ENCODE measurements at places on chromosomes 4 and X.

DNA sequence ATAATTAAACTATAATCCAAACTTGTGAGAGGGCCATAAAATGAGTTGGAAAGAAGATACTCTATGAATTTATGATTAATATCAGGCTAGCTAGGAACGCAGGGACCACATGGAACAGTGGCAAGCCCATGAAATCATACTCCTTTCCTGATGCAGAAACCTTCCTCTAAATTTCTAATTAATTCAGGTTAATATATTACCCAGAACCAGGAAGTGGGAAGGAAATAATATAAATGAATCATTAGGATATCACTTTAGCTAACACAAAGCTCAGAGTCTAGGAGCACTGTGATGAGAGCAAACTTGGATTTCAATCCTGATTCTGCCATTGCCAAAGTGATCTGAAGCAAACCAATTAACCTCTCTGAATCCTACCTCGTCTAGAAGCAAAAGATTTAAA is 68.0 kb downstream of the IQCM start:
- no peak for DNase-seq

DNA sequence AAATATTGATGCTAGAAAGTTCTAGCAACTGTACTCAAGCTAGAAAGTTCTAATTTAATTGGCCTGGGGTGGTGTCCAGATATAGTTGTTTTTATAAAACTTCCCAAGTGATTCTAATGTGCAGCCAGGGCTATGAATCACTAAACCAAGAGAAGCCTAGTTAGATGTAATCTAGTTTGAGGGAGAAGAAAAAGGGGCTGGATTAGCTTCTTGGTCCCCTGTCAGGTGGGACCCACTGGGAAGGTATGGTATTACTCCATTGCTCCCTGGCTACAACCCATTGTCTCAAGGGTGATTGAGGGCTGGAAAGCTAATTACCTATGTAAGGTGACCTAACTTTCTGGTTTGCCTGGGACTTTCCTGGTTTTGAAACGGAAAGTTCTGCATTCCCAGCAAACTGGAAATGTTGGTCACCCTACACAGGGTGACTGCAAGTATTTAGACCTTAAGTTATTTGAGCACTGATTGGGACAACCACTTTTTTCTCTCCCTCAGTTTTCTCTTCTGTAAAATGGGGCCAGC is 23.9 kb upstream of the MSN start:
- no peak for DNase-seq

DNA sequence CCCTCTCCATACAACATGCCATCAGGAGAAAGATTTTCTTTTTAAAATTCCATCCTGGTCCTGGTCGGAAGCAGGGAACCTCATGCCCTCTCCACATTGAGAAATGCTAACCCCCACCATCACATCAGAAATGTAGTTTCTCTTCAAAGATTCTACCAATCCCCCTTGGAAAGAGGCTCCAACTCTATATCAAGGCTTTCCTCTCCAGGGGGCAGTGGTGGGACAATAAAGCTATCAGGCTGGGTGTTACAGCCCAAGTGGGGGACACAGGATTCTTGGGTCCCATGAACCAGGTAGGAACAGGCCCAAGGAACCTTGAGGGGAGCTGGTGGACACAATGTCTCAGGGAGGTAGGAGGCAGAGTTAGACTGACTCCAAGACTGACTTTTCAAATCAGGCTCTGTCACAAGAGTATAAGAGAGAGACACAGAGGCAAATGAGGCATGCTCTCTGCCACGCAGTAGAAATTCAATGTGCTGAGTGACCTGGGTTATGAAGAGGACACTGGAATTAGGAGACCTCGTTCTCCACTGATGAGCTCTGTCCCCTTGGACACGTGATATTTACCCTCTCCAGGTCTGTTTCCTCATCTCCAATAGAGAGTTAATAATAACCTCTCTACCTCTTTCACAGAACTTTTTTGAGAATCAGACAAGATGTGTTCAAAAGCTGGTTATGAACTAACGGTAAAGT is 4.5 kb downstream of the GJB1 start:
- DNase-seq: no peak

GRCh38 chrX:35444671-35445355 is 353.3 kb upstream of the MAGEB16 start:
- DNase-seq: no peak

DNA sequence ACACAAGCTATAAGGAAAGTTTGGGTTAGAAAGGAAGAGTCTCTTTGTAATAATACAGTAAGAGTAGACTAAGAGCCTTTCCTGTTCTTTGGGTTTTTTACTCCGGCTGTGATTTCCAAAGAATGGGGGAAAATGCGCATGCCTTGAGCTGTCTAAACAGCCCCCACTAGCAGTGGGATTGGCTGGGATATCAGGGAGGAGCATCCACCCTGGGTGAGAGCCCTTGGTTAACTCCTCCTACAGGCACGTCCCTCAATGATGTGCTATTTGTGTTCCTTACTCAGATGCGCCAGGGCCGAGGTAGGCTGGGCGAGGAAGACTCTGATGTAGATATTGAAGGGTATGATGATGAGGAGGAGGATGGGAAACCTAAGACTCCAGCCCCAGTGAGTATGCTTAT is 74.0 kb upstream of the OGT start:
- no peak for DNase-seq

DNA sequence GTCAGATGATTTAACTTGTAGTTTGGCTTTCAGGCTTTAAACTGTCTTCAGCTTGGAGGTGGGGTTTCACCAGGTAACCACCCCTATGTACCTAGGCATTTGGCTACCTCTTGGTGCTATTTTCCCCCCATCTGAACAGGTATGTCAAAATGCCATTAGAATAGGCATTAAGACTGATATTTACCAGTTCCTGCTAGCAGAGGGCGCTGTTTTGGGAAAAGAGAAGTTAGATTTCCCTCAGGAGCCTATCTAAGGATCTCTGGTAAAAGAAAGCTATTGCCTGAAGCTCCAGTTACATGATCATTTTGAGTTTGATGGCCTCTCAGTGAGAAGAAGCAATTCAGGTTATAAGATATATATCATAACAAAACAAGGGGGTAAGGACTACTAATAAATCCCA is 879.1 kb downstream of the SH3BGRL start:
- no peak for DNase-seq

All from activated gamma-delta T cell treated with Interleukin-2 at 50 U/mL for 16 hours (primary cell).